ENCODE measurements at places on chromosomes 3 and 15.

GRCh38 chr3:36707623-36708409, 56.5 kb downstream of the DCLK3 start:
- DNase-seq, result no peak

- no peak for DNase-seq
These were observed 32.5 kb upstream of the ZNF445 start for GRCh38 chr3:44510000-44510368.

DNA sequence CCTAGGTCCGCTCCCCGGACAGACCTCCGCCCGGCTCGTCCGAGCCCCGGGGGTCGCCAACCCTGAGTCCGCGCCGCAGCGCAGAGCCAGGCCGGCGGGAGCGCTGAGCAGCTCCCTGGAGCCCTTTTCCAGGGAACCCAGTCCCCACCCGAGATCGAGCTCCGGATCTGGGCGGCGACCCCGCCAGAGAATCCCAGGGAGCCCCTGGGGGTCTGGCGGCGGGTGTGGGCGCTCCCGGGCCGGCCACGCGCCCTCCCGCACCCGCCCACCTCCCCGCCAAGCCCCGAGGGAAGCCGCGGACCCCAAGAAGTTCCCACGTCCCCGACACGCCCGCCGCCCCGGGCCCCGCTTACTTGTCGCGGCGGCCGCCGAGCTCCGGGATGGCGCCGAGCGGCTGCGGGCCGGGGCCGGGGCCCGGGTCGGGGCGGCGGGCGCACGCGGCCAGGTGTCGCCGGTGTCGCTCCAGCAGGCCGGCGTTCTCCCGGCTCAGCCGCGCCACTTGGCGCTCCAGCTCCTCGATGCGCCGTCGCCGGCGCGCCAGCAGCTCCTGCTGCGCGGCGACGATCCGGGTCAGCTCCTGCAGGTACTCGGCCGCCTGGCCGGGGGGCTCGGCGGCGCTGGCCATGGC, 137.7 kb downstream of the NUP210 start:
- DNase-seq, result no peak

GRCh38 chr15:57146506-57147201, 228.2 kb downstream of the TCF12 start:
- DNase-seq, result peak; percentile 26

- no peak for DNase-seq
These were observed 342.8 kb downstream of the TUSC7 start for GRCh38 chr3:117052395-117052794.

- no peak for DNase-seq
These were observed 60.5 kb downstream of the SEC22A start for GRCh38 chr3:123262226-123262625.

DNA sequence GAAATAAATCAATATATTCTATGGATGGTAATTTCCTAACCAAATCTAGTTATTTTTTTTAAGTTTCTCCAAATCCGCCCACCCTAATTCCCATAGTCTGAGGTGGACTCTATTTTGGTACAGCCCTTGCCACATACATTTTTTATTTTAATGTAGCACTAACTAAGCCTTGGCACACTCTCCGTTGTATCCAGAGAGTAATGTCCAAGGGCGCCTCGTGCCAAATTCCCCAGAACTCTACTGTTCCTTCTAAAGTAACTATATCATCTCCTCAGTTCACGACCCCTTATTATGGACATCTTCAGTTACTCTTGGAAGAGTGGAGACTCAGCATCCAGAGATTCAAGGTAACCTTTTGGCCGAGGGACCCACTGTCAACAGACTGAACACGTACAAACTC, 1.3 kb downstream of the VGLL3 start:
- no peak for DNase-seq

DNA sequence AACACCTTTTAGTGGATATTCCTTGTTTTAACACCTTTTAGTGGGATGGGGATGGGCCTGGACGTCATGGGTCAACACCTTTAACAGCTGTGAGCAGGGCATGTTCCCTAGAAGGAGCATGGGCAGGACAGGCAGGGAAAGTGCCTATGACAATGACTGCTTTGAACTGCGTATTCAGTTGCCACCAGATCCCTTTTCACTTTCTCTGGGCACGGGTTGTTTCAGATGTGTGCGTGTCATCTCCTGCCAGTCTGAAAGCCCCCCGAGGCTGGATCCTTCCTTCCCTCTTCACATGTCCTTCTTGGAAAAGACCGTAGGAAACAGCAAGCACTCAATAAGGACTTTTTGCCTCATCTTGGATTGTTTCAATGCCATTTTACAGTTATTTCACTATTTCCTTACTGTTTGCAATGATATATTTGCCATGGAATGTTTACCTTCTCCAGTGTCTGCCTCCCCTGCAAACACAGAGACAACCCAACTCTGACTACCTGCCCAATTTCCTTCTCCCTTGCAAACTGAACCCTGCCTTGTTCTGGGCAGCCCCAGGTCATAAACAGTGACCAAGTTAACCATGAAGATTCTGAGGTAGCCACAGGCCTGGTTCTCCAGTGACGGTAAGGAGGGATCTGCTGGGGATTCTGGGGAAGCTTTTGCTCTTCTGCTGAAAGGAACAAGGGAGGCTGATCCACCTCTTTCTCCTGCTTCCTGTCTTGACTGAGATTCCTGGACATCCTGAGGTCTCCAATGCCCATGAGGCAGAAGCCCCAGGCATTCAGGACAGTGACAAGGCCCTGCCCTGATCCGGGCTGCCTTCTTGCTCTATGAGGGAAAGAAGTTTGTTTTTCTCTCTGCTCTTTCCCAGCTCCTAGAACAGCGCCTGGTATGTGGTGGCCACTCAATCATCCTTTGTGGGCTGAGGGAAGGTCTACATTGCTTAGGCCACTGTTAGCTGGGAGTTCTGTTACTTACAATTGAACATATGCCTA, 51.8 kb downstream of the NOX5 start:
- DNase-seq, result no peak

- no peak for DNase-seq
These were observed 2.3 kb upstream of the ABCF3 start for GRCh38 chr3:184183679-184184078.

GRCh38 chr15:90038632-90039095, 37.5 kb downstream of the ZNF710 start:
- DNase-seq, result no peak

GRCh38 chr3:188830893-188831292, 340.9 kb upstream of the TPRG1 start:
- DNase-seq, result no peak

GRCh38 chr3:152073267-152073666, 195.5 kb upstream of the MBNL1 start:
- no peak for DNase-seq

GRCh38 chr3:43353923-43354670, 67.8 kb downstream of the SNRK start:
- DNase-seq, result no peak

DNA sequence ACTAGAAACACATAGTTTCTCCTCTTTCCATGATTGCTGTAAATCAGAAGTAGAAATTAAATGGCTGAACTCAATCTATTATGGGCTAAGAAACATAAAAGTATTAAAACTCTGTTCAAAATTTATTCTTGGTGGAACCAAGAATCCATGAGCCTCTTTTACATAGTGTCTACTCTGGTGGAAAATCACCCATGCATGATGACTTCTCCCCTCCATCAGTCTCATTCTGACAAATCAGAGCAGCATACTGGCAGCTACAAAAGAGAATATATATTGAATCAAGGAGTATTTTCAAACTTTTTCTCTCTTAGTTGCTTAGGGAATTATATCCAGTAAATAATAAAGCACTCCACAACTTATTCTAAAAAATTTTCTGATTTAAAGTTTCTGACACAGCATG, 536.9 kb upstream of the CCDC54 start:
- no peak for DNase-seq

- peak; percentile 10 for DNase-seq
These were observed 202.7 kb upstream of the MLF1 start for GRCh38 chr3:158368271-158368670.

GRCh38 chr3:155149494-155149893, 69.4 kb downstream of the MME start:
- DNase-seq, result no peak

GRCh38 chr15:44397869-44398268, 29.6 kb upstream of the CTDSPL2 start:
- no peak for DNase-seq

DNA sequence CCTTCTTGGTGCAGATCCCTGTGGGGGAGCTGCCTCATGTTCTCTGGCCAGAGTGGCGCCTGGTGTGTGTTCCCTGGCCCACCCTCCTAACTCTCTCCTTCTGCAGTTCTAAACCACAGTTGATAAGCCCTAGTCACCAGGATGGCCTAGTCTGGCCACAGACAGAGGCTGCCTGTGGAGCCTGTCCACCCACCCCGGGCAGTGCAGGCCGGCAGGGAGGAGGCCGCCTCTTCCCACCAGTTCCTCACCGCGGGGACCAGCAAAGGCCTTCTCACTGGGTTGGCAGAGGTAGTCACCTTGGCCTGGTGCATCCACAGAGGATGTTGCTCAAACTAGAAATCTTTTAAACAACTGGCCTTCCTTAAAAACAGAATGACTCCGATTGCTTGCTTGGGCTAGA, 276.4 kb upstream of the TTC14 start:
- no peak for DNase-seq

- no peak for DNase-seq
These were observed 17.4 kb downstream of the SLC6A1 start for GRCh38 chr3:11009898-11010297.

- no peak for DNase-seq
These were observed 76.9 kb upstream of the ABI3BP start for GRCh38 chr3:101069901-101070798.

GRCh38 chr3:154188846-154189245, 67.7 kb downstream of the ARHGEF26 start:
- DNase-seq, result no peak

DNA sequence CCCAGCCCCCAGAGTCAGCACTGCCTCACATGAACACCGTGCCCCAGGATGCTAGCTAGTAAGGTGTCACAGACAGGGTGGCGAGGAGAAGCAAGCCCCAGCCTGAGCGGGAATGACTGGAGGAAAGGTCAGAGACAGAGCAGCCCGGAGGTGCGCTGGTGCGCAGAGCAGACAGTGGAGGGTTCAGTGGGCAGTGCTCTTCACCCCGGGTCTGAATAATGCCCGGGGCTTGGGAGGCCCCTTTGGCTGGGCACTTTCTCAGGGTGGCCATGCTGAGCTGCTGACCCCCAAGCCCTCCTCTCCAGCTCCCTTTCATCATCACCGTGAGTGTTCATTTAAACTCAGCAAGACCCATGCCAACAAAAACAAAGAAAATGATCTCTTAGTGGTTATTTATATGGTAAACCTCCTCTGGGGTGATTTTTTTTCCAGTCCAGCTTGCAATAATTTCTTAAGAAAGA, 110.8 kb downstream of the VGLL4 start:
- DNase-seq, result no peak

DNA sequence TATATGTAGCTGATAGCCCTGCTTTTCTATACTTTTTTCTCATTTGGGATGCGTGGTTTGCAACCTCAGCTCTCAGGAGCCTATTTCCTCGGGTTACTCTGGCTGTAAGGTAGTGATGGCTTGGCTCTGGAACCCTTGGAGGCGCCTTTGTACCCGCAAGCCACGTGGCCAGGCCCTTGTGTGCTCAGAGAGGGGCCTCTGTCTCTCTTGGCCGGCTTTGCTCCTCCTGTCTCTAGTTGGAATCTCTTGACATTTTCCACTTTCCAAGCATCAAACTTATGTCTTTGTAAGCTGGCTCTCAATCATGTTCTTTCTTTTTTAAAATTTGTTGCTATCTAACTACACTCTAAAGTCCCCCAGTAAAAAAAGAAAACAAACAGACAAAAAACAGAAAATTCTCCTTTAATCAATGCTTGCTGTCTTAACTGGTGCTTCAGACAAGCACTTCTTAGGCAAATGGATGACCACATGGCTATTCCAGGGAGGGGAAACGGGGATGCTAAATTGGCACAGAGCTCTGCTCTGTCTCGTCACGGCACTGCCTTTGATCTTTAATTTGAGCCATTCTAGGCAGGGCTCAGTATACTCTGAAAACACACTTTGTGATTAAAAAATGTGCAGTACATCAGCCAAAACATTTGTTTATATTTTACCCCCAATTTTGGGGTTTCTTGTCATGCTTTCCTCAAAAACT, 180.4 kb upstream of the NR2E3 start:
- no peak for DNase-seq

DNA sequence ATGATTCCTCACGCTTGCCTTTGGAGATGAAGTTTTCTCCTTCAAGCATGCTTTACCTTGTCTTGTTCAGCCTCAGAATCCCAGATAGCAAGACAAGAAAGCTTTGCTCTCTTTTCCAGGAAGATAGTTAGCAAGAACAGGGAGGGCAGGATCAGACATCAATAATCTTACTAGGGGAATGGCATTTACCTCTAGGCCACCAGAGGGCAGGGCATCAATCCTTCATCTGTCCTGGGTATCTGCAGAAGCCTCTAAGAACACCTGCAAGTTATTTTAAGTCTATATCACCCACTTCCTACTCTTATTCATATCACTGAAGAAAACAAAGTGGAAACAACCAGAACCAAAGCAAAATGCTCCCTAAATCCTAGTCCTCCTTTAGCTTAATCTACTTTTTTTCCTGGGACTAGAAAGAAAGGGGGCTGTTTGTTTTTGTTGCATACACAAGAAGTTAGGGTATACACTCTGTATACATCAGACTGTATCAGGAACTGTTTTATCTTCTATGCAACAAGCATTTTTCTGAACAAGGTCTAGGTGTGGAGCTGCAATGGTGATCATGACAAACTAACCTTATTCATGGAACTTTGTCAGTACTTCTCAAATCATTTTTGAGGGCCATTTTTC, 862.5 kb downstream of the CADM2 start:
- no peak for DNase-seq

GRCh38 chr3:133955892-133956291, 60.2 kb upstream of the RAB6B start:
- no peak for DNase-seq

GRCh38 chr3:86793786-86794185, 197.2 kb downstream of the VGLL3 start:
- DNase-seq, result no peak

DNA sequence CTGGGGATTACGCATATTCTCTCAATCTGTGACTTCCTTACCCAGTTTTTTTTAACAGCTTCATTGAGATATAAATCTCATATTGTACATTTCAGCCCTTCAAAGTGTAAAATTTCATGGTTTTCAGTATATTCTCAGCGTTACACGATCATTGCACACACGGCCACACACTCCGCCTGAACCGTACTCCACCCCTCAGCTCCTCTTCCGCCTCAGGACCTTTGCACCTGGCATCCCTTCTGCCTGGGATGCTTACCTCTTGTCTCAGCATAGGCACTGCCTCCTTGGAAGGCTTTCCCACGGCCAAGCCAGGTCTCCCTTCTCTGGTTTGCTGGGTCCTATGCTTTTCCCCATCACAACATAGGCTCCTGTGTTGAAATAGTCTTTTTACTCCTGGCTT, 57.4 kb upstream of the NR2C2 start:
- DNase-seq, result no peak

GRCh38 chr15:42088801-42089640, 5.3 kb downstream of the PLA2G4D start:
- DNase-seq, result no peak

Measured in NCI-H446 treated with DMSO at 0.1 percent for 48 hours (cell line).